ENCODE measurements at places on chromosomes 16 and 17.

GRCh38 chr17:79050551-79050950 lies 24.1 kb upstream of the ENGASE start:
- DNase-seq: no peak

DNA sequence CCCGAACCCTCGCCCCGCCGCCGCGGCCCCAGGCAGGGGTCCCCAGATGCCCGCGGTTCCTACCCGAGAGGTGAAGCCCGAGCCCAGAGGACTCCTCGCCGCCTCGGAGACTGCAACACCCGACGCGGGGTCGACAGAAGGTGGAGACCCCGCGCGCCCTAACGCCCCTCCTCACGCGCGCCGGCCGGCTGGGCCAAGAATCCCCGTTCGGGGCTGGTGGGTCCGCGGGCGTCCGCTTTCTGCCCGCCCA lies 515 bp downstream of the SUMO2 start:
- no peak for DNase-seq

GRCh38 chr16:88883946-88884345 lies 17.5 kb upstream of the PABPN1L start:
- DNase-seq: no peak

DNA sequence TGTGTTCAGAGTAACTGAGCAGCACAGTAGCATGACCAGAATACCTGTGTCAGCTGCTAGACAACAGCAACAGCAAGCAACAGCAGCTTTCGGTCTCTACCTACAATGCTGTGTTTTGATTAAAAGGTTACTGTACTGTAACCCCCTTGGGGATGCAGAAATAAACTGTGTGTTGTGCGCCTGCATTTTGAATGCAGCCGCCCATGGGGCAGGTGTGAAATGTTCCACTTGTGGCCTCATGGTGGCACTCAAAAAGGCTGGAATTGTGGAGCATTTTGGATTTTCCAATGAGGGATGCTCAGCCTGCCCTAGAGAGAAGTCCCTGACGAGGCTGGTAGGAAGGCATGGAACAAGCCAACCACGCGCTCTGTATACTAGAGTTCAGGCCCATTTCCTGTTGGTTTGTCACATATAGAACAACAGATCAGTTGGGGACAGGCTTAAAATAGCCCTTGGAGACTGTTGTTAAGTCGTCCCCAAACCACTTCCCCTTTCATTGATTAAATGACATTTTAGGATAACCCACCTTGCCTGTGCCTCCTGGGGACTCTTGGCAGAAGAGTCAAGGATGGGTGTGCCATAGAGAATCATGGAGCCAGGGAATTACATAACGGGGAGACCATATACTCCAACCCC lies 27.1 kb downstream of the SCPEP1 start:
- no peak for DNase-seq

DNA sequence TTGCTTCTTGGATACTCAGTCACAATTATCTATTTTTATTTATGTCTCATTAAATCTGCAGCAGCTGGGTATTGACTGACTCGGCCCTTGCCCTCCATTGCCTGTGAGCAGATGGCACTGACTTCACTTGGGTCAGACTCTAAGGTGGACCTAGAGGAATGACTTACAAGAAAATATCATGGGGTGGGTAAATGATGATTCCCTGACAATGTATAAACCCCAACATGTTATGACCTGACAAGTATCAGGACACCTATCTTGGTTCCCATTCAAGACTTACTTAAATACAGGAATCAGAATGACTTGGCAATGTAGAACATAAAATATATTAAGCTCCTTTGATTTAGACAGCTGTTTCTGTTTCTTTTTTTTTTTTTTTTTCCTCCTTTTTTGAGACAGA lies 953.5 kb downstream of the CDH11 start:
- no peak for DNase-seq

- DNase-seq: peak; percentile 52
Measured at GRCh38 chr16:49856672-49857330, 889 bp upstream of the ZNF423 start.

DNA sequence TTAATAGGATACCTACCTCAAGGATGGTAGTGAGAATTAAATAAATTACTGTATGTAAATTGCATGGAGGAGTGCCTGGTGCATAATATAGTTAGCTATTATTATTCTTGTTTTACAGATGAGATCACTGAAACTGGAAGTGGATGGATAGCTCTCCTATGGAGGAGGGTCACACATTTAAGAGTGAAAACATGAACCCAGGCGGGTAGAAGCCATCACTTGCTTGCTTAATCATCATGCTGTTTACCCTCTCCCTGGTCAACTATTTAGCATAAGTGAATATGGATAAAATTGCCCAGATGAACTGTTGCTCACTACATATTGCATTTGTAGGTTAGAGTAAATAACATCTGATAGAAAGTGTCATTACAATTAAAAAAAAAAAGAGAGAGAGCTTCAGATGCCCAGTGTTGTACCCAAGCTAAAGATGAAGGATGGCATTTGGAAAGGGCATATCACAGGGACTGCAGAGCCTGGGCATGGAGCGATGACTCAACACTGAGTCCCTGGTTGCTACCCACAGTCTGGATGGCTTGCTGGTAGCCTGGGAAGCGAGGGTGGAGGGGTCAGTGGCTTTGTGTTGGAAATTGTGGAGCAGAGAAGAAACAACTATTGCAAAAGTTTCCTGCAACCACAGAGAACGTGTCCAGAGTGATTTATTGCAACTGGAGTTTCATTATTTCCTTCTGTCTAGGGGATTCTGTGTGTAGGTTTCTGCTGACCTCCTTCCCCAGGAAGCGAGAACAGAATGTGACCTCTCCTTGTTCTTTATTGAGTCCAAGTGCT lies 414.4 kb downstream of the SHISA9 start:
- DNase-seq: no peak

GRCh38 chr16:58013201-58013956 lies 12.2 kb downstream of the USB1 start:
- no peak for DNase-seq

DNA sequence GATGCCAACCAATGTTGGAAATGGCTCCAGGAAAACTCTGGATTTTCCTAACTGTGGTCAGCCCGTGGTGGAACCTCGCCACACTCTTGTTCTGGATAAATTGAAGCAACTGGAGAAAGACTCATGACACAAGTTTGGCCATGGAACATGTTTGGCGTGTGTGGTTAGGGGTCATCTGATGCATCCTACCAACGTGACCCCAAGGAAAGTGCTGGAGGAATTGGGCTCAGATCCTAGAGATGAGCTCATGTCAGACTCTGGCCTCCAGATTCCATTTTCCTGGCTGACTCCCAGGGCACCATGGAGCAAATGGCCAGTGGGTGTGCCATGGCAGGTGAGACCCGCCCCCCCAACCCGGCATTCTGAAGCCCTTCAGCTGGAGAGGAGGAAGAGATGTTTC lies 58.5 kb downstream of the CACNG5 start:
- DNase-seq: no peak

GRCh38 chr17:79993390-79994227 lies 42.1 kb downstream of the TBC1D16 start:
- peak; percentile 68 for DNase-seq

DNA sequence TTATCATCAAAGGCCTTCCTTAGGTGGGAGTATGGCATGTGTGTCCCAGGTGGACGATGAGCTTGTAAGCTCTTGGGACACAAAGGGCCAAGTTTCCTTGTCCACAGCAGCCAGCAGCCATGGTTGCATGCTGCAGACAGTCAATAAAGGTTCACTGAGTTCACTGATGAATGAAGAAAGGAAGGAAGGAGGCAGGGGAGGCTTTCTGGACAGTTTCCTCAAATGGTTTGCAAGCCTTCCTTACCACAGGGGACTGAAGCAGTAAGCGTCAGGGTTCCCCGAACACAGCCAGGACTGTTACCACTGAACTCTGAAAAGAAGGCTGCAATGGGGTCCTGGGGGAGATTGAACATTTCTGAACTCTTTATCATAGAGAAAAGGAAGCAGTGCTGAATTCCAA lies 111.1 kb downstream of the GAS7 start:
- no peak for DNase-seq

- DNase-seq: no peak
Measured at GRCh38 chr16:12837291-12837690, 33.6 kb upstream of the CPPED1 start.

- no peak for DNase-seq
Measured at GRCh38 chr16:5415123-5415522, 317.5 kb upstream of the EEF2KMT start.

DNA sequence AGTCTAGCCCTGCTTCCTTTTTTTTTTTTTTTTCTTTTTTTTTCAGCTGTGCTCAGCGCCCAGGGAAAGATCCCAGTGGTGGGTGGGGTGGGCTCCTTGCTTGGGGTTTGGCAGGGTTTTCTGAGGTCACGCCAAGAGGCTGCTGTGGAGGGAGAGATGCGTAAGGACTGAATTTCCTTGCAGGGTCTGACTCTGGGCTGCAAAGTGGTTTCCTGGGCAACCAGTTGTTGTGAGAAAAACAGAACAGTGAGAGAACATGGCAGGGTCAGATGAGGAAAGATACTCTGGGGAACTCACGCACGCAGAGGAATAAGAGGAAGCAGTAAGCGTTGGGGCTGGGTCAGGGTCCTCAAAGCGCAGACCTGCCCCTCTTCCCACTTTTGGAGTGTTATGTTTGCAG lies 119.5 kb downstream of the IRF8 start:
- DNase-seq: no peak

DNA sequence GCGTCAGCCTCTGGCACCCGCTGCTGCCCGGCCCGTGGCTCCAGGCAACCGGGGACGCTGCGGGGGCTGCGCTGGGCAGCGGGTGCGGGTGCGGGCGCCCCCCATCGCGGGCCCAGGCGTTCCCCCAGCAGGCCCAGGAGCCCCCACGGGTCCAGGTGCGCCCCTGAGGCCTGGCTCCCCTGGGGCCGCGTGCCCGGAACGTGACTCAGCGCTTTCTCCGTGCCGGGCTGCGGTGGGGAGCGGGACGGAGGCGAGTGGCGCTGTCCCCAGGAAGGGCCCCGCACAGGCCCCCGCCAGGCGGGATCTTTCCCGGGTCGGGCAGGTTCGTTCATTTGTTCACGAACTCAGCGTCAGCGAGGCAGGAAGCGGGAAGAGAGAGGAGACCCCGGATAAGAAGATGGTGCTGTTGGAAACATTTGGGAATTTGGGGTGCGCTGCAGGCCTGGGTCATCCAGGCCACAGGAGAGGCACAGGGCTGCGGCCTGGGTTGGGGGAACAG lies 18.4 kb upstream of the EXOC7 start:
- peak; percentile 55 for DNase-seq

- no peak for DNase-seq
Measured at GRCh38 chr16:87264634-87265033, 52.6 kb downstream of the C16orf95 start.

DNA sequence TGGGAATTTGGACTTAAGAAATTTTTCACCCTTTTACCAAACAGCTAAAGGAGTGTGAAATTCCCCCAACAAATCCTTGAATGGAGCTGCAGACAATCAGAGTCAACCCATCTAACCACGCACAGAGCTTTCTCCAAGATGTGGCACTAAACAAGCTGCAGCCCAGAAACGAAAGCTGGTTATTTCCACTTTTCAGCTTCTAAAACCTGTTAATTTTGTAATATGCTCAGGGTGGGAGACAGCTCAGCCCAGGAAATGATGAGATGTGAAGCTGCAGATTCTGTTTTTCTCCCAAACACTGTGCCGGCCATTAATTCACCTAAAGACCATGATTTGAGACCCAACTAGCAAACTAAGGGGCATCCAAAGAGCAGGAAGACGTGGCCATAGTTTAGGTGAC lies 33.2 kb upstream of the ABR start:
- DNase-seq: no peak

DNA sequence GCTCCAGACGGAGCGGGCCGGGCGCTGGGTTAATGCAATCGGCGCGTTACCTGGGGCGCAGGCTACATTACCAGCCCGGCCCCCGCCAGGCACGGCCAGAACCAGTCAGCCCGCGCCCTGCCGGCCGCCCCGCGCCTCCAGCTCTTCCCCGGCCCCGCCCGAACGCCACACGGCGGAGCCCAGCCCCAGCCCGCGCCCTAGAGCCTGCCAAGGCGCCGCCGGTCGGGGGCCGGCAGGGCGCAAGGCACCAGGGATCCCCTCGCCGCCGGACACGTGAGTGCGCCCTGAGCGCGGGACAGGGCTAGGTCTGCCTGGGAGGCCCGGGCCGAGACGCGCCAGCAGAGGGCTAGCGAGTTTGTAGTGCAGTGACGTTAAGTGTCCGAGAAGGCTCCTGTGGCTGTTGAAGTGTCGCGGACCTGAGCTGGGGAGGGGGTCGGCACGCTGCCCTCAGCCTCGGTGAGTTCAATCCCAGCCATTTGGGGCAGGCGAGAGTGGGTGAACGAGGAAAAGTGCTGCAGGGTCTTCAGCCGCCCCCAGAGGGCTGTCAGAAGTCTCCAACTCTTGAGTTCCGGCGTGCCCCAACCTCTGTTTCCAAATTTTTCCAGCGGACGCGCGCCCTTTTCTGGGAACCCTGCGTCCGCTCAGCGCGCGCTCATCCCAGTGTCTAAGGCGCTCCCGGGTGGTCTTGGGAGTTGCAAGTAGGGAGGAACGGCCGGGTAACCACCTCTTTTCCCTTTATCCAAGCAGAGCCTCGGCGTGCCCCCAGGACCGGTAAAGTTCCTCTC lies at the start of gene SLC6A2:
SLC6A2 (plus strand) TSS at position 92 of the 785 bp plus-strand sequence. CDS start 707 bp downstream, outside the sequence.
- DNase-seq: no peak

DNA sequence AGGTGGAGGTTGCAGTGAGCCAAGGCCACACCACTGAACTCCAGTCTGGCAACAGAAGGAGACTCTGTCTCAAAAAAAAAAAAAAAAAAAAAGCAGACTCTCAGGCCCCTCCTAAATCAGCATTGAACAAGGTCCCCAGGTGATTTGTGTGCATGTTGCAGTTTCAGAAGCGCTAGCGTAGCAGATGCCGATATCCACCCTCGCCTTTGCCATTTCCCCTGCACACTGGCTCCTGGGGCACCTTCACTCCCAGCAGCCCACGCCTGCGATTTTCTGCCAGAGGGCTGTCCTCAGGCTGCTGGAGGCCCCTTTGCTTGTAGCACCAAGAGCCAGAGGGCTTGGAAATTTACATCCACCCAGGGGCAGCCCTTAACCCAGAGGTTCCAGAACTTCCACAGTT lies 95.6 kb downstream of the WSCD1 start:
- no peak for DNase-seq

DNA sequence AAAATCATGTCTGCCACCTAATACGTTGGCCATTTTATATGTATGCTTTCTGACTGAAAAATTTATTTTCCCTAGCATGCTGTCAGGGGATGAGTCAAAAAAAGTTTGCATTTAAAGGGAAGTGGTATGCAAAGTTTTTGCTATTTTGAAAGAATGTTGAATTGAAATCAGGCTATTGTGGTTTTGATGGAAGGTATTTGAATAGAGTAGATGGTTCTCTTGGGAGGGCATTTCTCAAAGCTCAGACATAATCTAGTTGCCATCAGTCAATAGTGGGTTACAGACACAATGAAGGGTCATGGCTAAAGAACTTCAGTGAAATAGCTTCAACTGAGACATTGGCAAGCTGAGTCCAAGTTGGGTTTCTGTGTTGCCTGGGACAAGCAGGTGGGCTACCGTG lies 102.4 kb downstream of the MAP2K6 start:
- DNase-seq: no peak

GRCh38 chr17:36808180-36808661 lies 129.1 kb upstream of the LHX1 start:
- no peak for DNase-seq

DNA sequence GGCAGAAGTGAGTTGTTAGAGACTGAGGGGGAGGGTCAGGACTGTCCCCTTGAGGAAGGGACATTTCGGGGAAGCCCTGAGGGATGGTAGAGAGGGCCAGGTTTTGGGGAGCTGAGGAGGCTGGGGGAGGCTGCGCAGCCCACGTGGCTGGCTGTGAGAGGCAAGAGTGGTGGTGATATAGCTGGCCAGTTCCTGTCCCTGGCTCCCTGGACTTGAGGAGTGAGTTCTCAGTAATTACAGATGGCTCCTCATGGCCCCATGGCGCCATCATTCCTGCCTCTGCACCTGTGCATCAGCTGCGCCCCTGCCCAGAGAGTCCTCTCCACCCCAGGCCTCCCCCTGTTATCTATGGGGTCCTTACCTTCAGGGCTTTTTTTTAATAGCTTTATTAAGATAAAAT lies 30.3 kb downstream of the MPRIP start:
- DNase-seq: no peak
